ENCODE measurements at places on chromosomes 3 and 15.

GRCh38 chr3:140093742-140094141 lies 158.8 kb downstream of the CLSTN2 start:
- no peak overlapping the region for H3K27ac ChIP-seq
- no peaks in the 10 kb centered on the region for H3K36me3 ChIP-seq
- peak; percentile 75 for DNase-seq
- no peak overlapping the region for H3K4me3 ChIP-seq
- peaks cover 4% of the 10 kb centered on the region for H3K4me1 ChIP-seq

DNA sequence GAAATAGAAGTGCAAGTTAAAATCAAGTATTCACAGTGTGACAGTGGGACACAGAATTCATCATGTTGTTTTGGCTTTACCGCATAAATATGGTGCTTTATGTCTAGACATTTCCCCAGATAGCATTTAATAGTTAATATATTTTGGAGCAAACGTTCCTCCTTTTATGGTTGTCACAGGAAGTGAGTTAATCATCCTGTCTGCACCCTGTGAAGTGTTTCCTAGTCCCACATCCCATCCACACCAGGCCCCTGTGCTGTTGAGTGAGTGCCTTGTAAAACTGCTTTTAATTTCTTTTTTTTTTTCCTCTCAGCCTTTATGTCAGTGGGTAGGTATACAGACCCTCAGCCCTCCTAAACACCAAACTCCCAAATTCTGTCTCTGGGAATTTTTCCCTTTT lies 393.7 kb downstream of the FEZF2 start:
- H3K27me3 ChIP-seq, result no peaks in the 10 kb centered on the region
- DNase-seq, result no peak
- H3K36me3 ChIP-seq, result no peaks in the 10 kb centered on the region

DNA sequence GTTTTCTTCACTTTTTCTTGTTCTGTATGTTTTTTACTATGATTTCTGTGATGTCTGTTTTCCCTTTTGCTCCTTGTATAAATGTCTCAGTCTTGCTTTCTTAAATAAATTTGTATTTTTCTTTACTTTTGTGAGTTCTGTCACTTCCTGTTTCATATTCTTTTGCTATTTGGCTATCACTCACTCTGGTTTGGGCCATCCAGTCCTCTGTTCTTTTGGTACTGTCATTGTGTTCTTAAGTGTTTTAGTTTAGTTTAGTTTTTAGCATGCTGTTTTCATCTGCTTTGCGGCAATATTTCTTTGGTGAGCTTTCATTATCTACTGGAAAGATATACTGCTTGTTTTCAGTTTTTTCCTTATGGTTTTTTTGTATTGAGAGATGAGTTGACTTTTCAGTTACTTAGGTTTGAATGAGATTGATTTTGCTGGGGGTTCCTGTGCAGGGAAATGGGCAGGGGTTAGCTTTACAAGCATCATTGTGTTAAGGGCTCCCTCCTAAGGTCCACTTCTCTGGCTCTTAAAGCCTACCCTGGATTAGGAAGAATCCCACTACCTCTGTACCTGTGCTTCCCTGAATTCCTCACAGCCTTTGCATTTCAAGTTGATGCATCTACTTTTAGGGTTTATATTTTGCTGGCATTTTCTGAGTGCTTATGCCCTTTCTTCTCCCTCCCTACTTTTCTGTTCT lies 35.1 kb downstream of the PDCD6IP start:
- no peak overlapping the region for H3K27ac ChIP-seq
- no peaks in the 10 kb centered on the region for H3K27me3 ChIP-seq
- no peak for DNase-seq
- H3K4me3 ChIP-seq, result no peak overlapping the region
- H3K36me3 ChIP-seq, result no peaks in the 10 kb centered on the region
- no peaks in the 10 kb centered on the region for H3K4me1 ChIP-seq

- H3K4me3 ChIP-seq, result no peak overlapping the region
- DNase-seq, result no peak
- no peaks in the 10 kb centered on the region for H3K27me3 ChIP-seq
- H3K27ac ChIP-seq, result no peak overlapping the region
- H3K4me1 ChIP-seq, result peaks cover 23% of the 10 kb centered on the region
Measured at GRCh38 chr3:30625541-30626438, 19.4 kb downstream of the TGFBR2 start.

DNA sequence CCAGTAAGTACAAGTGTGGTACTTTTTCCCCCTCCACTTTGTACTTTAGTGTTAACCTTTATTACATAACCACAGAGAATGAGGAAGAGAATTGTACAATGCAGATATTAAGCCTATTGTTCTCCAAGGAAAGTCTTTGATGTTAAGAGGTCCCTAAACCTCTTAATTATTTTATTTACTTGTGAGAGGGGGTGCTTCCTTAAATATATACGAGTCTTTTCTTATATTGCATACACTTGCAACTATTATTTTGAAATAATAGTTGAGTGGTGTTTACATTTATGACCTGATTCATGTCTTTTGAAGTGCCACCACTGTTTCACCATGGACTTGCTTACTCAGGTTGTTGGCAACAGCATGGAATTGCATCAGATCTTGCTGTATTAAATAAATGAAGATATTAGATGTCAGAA lies 10.1 kb downstream of the USP3 start:
- no peak overlapping the region for H3K4me3 ChIP-seq
- no peaks in the 10 kb centered on the region for H3K27me3 ChIP-seq
- DNase-seq, result no peak
- no peak overlapping the region for H3K27ac ChIP-seq
- no peaks in the 10 kb centered on the region for H3K36me3 ChIP-seq

DNA sequence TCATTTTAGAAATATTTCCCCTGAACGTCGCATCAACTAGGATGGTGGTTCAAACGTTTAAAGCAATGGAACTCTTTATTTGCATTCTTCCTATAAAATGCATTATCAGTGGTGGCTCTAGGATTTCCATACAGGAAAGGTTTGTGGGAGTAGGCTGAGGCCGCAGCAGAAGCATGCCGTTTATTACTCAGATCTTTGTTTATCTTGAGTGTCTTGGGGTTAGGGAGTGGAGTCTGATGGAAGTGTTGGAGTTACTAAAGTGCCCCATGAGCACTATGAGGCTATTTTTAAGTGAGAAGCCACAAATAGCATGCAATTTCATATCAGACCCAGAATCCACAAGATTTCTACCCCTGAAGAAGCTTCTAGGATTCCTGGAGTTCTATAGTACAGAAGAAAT lies 26.2 kb downstream of the ATOSA start:
- DNase-seq, result no peak
- H3K36me3 ChIP-seq, result no peaks in the 10 kb centered on the region
- H3K4me3 ChIP-seq, result no peak overlapping the region
- no peaks in the 10 kb centered on the region for H3K27me3 ChIP-seq

DNA sequence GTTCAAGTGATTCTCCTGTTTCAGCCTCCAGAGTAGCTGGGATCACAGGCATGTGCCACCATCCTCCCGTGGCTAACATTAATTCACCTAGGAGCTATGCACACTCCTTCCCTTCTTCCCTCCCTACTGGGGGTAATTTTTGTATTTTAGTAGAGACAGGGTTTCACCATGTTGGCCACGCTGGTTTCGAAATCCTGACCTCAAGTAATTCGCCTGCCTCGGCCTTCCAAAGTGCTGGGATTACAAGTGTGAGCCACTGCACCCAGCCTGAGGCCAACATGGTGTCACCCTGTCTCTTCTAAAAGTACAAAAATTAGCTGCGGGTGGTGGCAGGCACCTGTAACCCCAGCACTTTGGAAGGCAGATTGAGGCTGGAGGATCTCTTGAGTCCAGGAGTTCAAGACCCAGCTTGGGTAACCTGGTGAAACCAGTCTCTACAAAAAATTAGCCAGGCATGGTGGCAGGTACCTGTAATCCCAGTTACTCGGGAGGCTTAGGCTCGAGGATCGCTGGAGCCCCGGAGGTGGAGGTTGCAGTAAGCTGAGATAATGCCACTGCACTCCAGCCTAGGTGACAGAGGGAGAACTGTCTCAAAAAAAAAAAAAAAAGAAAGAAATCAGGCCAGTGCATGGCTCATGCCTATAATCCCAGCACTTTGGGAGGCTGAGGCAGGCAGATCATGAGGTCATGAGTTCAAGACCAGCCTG lies 6.1 kb downstream of the RNU5B-1 start:
- DNase-seq, result no peak
- H3K36me3 ChIP-seq, result no peaks in the 10 kb centered on the region
- H3K4me1 ChIP-seq, result peaks cover 9% of the 10 kb centered on the region

- H3K36me3 ChIP-seq, result no peaks in the 10 kb centered on the region
- no peak overlapping the region for H3K27ac ChIP-seq
- H3K4me3 ChIP-seq, result no peak overlapping the region
- no peak for DNase-seq
- no peaks in the 10 kb centered on the region for H3K4me1 ChIP-seq
Measured at GRCh38 chr3:173000553-173000952, 140.5 kb downstream of the SPATA16 start.

DNA sequence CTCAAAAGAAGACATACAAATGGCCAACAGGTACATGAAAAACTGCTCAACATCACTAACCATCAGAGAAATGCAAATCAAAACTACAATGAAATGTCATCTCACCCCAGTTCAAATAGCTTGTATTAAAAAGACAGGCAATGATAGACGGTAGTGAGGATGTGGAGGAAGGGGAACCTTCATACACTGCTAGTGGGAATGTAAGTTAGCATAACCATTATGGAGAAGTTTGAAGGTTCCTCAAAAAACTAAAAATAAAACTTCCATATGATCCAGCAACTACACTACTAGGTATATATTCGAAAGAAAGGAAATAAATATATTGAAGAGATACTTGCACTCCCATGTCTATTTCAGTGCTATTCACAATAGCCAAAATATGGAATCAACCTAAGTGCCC lies 62.8 kb upstream of the PPARG start:
- DNase-seq, result no peak
- no peak overlapping the region for H3K4me3 ChIP-seq
- no peaks in the 10 kb centered on the region for H3K4me1 ChIP-seq
- H3K36me3 ChIP-seq, result no peaks in the 10 kb centered on the region
- H3K27ac ChIP-seq, result no peak overlapping the region

DNA sequence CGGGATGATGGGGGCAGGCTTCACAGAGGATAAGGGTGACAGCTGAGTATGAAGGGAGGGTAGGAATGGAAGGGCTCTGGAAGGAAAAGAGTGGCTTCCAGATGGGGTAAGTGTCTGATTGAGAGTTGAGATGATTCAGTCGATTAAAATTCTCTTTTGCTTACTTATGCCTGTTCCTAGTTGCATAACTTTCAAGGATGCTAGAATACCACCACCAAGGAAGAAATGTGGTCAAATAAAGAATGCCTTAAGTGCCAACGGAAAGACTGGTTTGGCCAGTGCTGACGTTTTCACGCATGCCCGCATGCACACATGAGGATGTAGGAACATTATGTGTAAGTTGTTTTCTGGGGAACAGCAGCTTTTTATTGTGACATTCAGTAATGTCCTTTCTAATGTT lies 263.4 kb upstream of the WNT5A start:
- DNase-seq, result no peak
- no peaks in the 10 kb centered on the region for H3K36me3 ChIP-seq
- H3K27ac ChIP-seq, result no peak overlapping the region

- DNase-seq, result no peak
- H3K27me3 ChIP-seq, result no peaks in the 10 kb centered on the region
- H3K4me1 ChIP-seq, result no peaks in the 10 kb centered on the region
- no peak overlapping the region for H3K4me3 ChIP-seq
- no peaks in the 10 kb centered on the region for H3K36me3 ChIP-seq
- H3K27ac ChIP-seq, result no peak overlapping the region
Measured at GRCh38 chr3:61425356-61425755, 136.0 kb upstream of the PTPRG start.

GRCh38 chr3:106013971-106014370 lies 145.2 kb upstream of the CBLB start:
- DNase-seq, result no peak
- no peaks in the 10 kb centered on the region for H3K27me3 ChIP-seq
- no peak overlapping the region for H3K4me3 ChIP-seq
- no peaks in the 10 kb centered on the region for H3K4me1 ChIP-seq
- no peak overlapping the region for H3K27ac ChIP-seq

DNA sequence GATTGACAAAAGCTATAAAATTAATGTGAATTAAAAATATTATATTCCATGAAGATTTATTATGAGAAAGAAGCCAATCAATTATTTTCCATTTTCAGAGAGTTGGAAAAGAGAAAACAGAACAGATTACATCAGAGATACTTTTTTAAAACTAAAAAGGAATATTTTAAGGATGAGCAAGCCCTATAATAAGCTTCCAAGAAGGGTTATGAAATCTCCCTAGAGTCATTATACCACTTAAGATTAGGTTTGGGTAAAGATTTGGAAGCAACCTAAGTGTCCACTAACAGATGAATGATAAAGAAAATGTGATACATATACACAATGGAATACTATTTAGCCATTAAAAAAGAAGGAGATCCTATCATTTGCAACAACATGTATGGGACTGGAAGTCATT lies 51.6 kb upstream of the FSIP1 start:
- no peak for DNase-seq
- no peaks in the 10 kb centered on the region for H3K36me3 ChIP-seq
- no peaks in the 10 kb centered on the region for H3K27me3 ChIP-seq

GRCh38 chr15:100863075-100863795 lies 16.4 kb upstream of the ALDH1A3 start:
- no peaks in the 10 kb centered on the region for H3K27me3 ChIP-seq
- no peaks in the 10 kb centered on the region for H3K36me3 ChIP-seq
- no peak overlapping the region for H3K27ac ChIP-seq
- no peak overlapping the region for H3K4me3 ChIP-seq
- no peaks in the 10 kb centered on the region for H3K4me1 ChIP-seq

- no peak overlapping the region for H3K27ac ChIP-seq
- DNase-seq, result peak; percentile 42
- no peaks in the 10 kb centered on the region for H3K4me1 ChIP-seq
- H3K4me3 ChIP-seq, result no peak overlapping the region
Measured at GRCh38 chr3:110180733-110181132, 843.4 kb upstream of the DPPA4 start.

GRCh38 chr15:39211108-39211979 lies 369.5 kb upstream of the THBS1 start:
- no peak for DNase-seq
- H3K4me1 ChIP-seq, result no peaks in the 10 kb centered on the region
- no peaks in the 10 kb centered on the region for H3K27me3 ChIP-seq
- no peak overlapping the region for H3K4me3 ChIP-seq
- no peaks in the 10 kb centered on the region for H3K36me3 ChIP-seq
- no peak overlapping the region for H3K27ac ChIP-seq

GRCh38 chr15:86849558-86850285 lies 770.1 kb downstream of the AGBL1 start:
- no peak overlapping the region for H3K27ac ChIP-seq
- no peaks in the 10 kb centered on the region for H3K27me3 ChIP-seq
- H3K4me3 ChIP-seq, result no peak overlapping the region
- H3K36me3 ChIP-seq, result no peaks in the 10 kb centered on the region

GRCh38 chr3:72488738-72489035 lies 359.6 kb downstream of the SHQ1 start:
- no peaks in the 10 kb centered on the region for H3K27me3 ChIP-seq
- H3K4me1 ChIP-seq, result peaks cover 3% of the 10 kb centered on the region
- no peak overlapping the region for H3K27ac ChIP-seq
- DNase-seq, result no peak

DNA sequence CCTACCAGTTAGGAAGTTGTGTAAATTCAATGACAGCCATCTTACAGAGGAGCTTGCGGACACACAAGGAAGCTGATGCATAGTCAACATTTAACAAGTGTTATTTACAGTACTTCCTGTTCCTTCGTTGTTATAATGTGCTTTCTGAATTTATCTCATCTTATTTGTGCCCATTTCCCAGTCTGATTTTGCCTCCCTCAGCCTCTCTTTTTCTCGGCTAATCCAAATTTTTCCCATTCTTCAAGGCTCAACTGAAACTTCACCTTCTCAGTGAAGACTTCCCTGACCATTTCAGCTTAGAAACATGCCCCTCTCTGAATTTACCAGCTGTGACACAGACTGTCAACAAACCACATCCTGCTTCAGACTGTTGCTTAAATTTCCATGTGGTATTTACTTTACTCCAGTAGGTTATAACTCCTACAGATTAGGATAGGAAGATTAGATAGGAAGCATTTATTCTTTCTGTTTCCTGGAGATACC lies 55.7 kb upstream of the CP start:
- H3K27me3 ChIP-seq, result no peaks in the 10 kb centered on the region
- no peak overlapping the region for H3K27ac ChIP-seq
- no peaks in the 10 kb centered on the region for H3K4me1 ChIP-seq
- H3K4me3 ChIP-seq, result no peak overlapping the region

All from testis (tissue), 5 donors.